Germinal center (tissue), 1 donor: ENCODE measurements at places on chromosomes 4 and X.

DNA sequence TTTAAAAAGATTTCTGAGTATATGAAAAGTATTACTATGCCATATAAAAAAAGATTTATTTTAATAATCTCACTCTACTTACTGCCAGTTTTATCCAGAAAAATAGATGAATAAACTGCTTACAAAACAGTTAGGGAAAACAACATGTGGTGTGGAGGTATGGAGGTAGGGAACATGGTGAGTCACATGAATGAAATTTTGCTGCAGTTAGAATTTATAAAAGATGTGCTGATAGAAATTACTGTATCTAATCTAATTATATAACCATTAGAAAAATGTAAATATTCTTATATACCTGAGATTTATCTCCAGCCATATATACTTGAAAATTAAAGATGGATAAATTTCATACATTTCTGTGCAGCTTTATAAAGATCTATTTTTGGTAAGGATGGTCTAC, 184.0 kb upstream of the ANK2 start:
- no peak for DNase-seq

DNA sequence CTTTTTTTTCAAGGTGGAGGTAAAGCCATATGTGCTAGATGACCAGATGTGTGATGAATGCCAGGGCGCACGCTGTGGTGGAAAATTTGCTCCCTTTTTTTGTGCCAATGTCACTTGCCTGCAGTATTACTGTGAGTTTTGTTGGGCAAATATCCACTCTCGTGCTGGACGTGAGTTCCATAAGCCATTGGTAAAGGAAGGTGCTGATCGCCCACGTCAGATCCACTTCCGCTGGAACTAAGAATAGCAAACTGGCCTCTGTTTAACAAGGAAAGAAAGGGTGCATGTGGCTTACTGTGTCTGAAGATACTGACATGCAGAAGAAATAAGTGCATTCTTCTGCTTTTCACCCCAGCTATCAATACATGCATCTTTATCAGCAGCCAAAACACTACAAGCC, 63.9 kb downstream of the CPEB2 start:
- no peak for DNase-seq

- DNase-seq: no peak
These were observed 115.5 kb upstream of the ZDHHC15 start for GRCh38 chrX:75638332-75638731.

- DNase-seq: no peak
These were observed 621.8 kb downstream of the TMA16 start for GRCh38 chr4:164116286-164116685.

DNA sequence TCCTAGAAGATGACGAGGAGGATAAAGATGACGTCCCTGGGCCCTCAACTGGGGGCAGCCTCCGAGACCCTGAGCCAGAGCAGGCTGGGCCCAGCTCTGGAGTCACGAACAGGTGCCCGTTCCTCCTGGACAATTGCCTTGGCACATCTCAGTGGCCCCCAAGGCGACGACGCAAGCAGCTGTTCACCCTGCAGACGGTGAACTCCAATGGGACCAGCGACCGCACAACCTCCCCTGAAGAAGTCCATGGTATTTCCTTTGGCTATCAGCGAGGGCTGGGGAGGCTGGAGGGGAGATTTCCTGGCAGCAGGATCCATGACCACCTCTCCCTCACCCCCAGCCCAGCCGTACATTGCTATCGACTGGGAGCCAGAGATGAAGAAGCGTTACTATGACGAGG, 11.9 kb downstream of the USP11 start:
- no peak for DNase-seq

GRCh38 chrX:14504960-14505538, 24.3 kb upstream of the GLRA2 start:
- DNase-seq: no peak

DNA sequence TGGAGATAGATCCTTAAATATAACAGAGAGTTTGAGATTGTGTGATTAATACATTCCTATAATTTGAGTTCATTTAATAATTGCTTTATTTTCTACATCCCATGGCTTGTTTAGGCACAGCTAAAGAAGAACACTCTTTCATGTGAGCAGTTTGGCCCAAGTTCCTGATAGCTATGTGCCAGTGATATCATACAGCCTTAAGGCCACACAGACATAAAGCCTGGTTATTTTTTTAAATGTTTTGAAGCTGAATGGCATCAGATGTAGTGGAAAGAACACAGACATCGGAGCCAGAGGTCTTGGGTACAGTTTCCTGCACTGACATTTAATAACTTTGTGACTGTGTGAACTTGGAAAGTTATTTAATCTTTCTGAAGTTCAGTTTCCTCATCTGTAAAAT, 7.0 kb upstream of the NDNF start:
- DNase-seq: no peak

- no peak for DNase-seq
These were observed 241.4 kb upstream of the PGRMC2 start for GRCh38 chr4:128528793-128529553.

- DNase-seq: peak; percentile 8
These were observed 15.0 kb upstream of the ENAM start for GRCh38 chr4:70613306-70614183.

DNA sequence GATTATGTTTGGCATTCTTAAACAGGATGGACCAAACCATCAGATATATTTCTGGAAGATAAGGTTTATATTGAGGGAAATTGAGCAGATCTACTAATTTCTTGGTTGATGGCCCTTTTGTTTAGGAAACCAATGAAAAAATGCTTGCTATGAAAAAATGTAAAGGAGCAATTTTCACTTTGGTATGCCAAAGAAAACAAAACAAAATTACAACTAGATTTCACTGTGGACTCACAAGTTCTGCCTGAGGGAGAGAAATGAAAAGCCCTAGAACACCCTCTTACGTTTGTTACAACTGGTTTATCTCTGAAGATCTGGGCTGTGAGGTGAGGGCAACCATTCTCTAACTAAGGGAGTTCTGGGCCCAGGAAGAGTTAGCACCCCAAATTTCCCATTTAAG, 122.5 kb upstream of the IL15 start:
- DNase-seq: no peak

GRCh38 chr4:128654465-128654864, 155.0 kb upstream of the JADE1 start:
- no peak for DNase-seq

GRCh38 chr4:25743971-25744370, 88.3 kb downstream of the SLC34A2 start:
- no peak for DNase-seq

DNA sequence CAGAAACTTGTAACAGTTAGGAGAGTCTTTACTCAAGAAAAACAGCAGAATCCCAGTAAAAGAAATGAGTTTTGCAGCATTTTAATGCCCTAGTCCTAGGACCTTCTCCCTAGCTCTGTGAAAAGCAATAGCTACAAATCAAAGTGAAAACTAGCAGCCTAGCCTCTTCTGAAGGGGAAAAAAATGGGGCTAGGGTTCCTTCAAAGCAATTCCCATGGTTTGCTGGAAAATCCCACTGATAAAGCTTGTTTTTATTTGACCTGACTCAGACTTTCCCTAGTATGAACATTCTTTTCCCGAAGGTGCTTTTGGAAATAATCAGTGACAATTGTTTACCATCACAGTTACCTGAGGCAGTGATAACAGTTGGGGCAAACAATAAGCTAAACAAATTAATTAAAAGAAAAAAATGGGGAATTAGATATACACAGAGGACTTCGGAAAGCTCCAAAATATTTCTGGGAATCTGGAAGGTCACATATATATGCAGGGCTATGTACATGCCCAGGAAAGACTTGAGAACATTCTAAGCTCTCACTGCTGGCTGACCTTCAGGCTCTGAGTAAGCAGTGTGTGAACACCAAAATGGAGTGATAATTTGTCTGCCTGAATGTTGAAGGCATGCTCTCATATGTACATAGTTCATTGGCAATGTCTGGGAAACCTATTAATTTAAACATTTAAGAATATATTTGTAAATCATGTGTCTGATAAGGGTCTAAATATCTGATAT, 285.9 kb downstream of the KCTD8 start:
- no peak for DNase-seq

- DNase-seq: no peak
These were observed 275.4 kb downstream of the ARHGAP10 start for GRCh38 chr4:148007314-148007760.

GRCh38 chrX:85115252-85115651, 111.6 kb downstream of the APOOL start:
- DNase-seq: no peak

DNA sequence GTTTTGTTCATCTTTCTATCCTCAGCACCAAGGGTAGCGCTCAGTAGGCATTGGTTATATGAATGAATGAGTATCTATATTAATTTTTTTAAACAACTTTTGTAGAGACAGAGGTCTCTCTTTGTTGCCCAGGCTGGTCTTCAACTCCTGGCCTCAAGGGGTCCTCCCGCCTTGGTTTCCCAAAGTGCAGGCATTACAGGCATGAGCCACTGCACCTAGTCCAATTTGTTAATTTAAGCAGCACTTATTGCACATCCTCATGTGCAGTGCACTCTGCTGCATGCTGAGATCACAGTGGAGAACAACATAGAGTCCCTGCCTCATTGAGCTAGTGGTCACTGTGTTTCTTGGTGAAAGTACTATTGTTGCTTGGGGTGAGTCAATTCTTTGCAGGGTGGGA, 94.4 kb downstream of the NHSL2 start:
- DNase-seq: no peak

- no peak for DNase-seq
These were observed 2.7 kb downstream of the TCEANC start for GRCh38 chrX:13655674-13656073.
